Fibroblast of skin of abdomen (primary cell): ENCODE measurements at places on chromosomes 4 and X.

DNA sequence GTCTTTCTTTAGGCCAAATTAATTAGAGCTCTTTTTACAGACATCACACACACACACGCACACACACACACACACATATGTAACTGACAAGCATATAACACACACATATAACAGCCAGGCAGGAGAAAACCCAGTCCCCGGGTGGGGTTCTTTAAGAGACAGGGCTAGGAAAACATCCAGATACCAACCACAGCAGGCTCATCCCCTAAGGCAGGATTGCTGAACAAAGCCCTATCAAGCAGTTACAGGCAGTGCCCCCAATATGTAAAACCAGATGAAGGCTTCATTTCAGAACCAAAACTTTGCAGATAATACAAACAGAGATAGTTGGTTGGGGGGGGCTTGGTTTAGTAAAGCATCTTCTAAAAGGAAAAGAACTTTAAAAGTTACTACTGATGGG is 18.0 kb upstream of the FAM47E start:
- DNase-seq, result no peak

DNA sequence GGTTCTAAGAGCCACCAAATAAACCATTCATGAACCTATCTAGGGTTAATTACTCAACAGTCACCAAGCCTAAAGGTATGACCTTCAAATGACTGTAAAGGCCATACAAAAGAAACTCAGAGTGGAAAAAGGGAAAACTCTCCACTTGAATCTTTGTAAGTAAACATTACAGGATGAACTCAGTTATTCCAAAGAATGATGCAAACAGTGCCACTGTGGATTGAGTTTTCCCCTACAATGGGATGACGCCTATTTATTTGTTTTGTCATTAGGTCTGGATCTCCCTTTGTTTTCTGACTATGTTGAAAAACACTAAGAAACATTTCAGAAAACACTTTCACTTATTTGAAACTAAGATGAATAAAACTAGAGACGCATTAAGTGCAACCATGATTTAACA is 12.7 kb downstream of the NUDT6 start:
- no peak for DNase-seq

- DNase-seq, result no peak
Observed at GRCh38 chr4:120749445-120750151, 172.9 kb downstream of the PRDM5 start.

- DNase-seq, result no peak
Observed at GRCh38 chrX:38205039-38205438, 15.6 kb downstream of the SRPX start.

- DNase-seq, result no peak
Observed at GRCh38 chrX:154433605-154434004, 3.3 kb upstream of the GDI1 start.

DNA sequence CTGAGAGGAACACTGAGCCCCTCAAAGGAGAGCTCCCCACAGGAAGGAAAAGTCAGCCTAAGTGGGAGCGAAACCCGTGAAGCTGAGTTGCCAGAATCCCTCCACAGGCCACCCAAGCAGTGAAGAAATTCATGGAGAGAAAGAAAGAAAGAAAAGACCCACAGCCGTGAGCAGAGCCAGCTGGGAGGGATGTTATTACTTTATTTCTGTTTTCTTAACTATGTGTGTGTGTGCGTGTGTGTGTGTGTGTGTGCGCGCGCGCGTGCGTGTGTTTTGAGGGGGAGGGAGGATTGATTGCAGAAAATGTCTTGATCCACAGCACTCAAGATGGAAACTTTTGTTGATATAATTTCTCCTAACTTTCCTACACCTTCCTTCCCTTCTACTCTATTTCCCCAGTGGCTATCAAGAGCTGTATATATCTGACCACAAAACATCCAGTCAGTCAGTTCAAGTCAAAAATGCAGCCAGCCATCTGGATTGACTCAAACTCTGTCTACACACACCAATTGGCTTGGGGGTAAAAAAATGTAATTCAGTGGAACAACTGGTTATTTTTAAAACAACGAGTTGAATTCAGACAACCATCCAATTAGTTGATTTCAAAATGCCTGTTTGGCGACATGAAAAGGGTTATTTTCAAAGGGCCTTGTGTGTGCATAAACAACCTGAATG is 13.8 kb upstream of the GPC3 start:
- peak; percentile 75 for DNase-seq

- no peak for DNase-seq
Observed at GRCh38 chr4:143382596-143382995, 45.9 kb downstream of the GAB1 start.
